ENCODE measurements at places on chromosomes 2 and 18.

DNA sequence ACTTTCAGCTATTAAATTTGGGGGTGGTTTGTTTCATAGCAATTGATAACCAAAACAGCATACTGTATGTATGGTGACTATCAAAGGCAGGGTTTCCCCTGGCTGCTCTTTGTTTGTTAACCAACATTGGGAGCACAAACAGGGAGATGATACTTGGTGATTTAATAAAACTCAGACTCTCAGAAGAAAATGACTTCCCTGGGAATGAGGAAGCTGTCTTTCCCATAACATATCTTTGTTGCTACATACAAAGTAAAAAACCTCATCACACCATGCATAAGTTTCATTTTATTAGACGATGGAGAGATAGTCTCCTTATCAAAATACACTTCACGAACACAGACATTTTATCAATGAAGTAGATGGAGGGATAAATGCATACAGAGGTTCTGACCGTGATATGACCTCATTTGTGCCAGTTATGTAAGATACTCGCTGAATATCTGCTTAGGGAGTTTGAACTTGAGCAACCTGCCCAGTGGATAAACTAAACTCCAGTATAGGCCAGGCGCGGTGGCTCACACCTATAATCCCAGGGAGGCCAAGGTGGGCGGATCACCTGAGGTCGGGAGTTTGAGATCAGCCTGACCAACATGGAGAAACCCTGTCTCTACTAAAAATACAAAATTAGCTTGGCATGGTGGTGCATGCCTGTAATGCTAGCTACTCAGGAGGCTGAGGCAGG is 3.8 kb upstream of the NFE2L2 start:
- no peak for DNase-seq

DNA sequence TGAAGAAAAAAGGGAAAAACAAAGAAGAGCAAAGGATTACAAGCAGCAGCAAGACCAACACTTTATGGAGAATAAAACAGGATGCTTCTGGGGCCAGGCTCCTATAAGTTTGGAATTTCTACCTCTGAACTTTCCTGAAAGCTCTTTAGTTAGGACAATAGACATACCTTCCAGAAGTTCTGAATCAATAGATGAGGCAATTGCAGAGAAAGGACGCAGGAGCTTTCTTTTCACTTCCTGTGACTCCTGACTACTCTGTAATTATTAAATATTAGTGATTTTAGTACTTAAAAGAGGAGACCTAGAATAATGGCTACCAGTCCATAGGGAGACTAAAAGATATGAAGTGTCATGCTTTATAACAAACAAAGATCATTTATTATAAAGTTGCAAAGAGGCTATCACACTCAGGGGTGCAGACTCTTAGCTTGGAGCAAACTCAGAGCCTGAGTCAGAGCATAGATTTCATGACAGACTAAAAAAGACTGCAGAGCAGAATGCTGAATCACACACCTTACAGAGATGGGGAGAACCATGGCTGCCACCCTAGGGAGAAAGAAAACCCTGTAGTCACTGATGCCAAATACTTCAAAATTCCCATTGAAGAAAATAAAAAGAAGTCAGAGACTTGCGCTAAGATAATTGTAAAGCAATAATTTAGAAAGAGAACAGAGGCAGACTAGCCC is 52.5 kb upstream of the FAM136A start:
- no peak for DNase-seq

GRCh38 chr2:232885264-232885961 is 15.3 kb downstream of the SNORC start:
- no peak for DNase-seq

DNA sequence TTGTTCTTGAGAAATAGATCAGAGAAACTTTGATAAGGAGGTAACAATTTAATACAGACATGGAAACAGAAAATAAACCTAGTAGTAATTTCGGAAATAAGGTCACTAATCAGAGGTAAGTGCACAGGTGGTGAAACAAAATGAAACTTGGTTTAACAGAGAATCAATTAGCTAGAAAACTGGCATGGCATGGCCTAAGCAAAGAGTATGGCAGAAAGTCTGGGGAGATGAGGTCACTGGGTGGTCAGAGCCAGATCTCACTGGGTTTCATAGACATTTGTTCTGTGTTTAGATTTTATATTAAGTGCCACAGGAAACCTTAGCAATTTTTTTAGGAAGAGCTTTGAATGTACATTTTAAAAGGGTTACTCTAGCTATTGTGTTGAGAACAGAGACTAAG is 1216.0 kb upstream of the PIK3C3 start:
- no peak for DNase-seq

GRCh38 chr2:149145314-149146295 is 107.1 kb downstream of the LYPD6B start:
- no peak for DNase-seq

DNA sequence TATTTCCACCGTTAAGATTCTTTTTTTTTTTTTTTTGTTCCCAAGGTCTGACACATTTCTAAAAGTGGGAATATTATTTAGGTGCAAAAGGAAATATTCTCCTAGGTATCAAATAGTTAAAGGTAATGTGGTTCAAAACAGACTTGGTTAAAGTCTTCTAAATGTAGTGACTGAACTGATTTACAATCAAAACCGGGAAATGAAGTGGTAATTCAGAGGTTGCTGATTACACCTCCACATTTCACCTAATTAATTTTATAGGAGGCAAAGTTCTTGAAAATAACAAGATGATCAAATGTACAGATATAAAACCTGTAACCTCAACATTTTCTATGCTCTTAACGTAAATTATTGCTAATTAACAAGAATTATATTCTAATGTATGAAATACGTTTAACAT is 5.1 kb downstream of the BCL11A start:
- no peak for DNase-seq

DNA sequence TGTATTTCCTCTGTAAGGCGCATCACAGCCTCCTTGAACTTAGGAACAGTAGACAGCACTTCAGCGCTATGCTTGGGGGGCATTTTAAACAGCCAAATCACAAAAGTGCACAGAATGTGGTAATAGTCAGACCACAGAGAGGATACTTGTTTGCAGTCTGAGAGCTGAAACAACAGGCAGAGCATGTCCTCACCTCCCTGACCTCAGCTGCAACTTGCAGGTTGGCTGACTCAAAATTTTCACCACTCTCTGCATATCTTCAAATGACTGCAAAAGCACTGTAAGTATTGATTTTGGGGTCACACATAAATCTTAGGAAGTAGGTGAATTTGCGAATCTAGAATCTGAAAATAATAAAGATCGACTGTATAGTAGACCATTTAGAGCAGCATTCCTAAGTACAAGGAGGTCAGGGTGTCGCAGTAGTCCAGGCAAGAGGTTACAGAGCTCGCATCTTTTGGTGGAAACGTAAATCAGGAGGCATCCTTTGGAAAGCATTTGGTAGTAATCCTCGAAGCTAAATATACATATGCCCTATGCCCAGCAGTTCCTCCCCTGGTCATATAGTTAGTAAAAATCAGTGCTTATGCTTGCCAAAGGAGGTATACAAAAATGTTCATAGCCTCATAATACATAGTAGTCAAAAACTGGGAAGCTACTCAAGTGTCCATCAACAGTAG is 108.2 kb upstream of the MYCN start:
- no peak for DNase-seq

DNA sequence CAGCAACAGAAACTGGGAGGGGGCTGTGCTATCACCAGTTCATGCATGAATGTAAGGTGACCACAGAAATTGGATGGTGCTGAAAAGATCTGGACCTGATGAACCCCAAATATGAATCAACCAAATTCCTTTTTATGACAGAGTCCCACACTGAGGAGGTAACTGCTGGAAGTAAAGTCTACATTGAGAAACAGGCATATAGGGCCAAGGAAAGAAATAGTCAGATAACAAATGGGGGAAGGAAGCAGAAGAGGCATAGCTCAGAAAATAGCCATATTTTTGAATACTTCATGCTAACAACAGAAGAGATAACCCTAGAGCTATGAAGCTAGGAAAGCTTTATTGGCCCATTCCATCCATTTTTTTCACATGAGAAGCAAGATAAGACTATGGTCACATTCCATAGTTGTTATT is 25.8 kb downstream of the ZC3H6 start:
- DNase-seq: no peak

DNA sequence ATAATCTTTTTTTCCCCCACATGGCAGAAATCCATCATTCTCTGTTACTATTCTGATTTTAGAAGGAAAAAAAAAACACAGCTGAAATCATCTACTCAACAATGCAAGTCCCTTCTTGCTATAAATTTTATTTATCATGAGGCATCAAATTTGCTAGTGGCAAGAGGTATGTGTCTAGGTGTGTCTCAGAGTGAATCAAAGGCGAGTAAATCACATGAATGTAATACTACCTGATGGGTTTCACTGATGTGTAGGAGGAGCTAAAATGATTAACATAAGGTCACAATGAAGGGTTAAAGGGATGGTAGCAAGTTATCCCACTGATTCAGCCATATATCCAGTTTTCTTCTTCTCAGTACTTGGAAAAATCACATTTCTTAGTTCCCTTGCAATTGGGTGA is 24.5 kb upstream of the PELI1 start:
- no peak for DNase-seq

DNA sequence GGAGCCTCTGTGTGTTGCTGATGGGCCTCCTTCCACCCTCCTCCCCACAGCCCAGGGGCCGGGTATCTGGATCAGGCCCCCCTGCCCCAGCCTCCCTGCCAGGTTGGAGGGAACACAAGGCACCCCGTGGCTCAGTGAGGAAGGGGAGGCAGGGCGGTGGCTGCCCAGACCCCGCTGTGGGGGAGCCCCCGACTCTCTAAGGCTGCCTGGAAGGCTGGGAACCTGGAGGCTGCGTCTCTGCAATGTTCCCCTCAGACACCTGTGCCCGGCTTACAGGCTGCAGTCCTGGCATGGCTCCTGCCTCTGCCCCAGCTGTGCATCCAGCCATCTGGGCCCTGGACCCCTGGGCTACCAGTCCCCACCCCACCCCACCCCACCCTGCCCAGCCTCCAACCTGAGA is 438 bp upstream of the MAB21L4 start:
- DNase-seq: no peak

DNA sequence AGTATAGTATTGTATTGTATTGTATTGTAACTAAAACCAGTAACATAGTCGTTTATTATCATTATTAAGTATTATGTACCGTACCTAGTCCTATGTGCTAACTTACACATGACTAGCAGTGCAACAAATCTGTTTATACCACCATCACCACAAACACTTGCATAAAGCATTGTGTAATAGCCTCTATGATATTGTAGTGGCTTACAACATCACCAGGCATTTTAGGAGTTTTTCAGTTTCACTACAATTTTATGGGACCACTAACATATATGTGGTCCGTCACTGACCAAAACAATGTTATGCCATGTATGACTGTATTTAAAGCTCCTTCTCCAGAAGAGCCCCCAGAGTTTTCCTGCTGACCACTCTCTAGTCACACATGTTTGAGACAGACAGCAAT is 306.2 kb downstream of the SETBP1 start:
- DNase-seq: no peak

DNA sequence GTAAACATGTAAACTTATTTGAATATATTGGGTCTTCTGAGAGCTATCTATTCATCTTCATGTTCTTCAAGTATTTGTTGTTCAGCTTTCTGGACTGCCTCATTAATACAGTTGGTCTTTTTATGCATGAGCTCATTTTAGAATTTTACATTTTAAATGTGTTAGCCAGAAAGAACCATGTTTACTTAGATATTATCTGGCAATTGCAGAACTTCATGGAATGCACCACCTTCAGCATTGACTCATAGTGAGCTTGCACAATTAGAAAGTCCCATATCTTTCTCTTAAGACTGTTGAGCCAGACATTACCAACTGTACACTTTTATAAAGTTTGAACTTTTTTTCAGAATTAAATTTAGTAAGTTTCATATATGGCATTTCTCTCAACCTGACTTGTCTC is 536.7 kb downstream of the RIT2 start:
- no peak for DNase-seq

GRCh38 chr2:12950957-12951656 is 234.4 kb downstream of the TRIB2 start:
- DNase-seq: no peak

GRCh38 chr2:198762441-198762840 is 695.3 kb downstream of the SATB2 start:
- DNase-seq: no peak

DNA sequence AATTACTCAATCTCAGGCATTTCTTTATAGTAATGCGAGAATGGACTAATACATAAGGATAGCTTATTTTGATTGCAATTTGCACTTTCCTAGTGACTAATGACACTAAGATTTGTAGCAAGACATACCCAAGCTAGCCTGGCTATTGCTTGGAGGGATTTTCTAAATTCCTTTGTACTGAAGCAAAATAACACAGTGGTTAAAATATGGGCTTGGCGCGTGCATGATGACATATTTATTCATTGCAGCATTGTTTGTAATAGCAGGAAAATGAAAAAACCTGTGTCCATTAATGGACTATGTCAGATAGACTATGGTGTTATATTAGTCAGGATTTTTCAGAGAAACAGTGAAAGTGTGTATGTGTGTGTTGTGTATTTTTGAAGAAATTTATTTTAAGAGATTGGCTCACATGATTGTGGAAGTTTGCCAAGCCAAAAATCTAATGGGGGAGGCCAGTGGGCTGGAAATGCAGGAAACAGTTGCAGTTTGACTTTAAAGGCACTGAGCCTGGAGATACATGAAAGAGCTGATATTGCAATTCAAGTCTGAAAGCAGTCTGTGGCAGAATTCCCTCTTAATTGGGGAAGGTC is 16.7 kb upstream of the LAPTM4A start:
- no peak for DNase-seq
